ENCODE measurements at places on chromosomes 6 and 20.
A peak's percentile ranks its signal among the peaks of the same experiment; 100 is the strongest.

- DNase-seq = no peak
These were observed 130.2 kb upstream of the SSTR4 start for GRCh38 chr20:22904905-22905304.

DNA sequence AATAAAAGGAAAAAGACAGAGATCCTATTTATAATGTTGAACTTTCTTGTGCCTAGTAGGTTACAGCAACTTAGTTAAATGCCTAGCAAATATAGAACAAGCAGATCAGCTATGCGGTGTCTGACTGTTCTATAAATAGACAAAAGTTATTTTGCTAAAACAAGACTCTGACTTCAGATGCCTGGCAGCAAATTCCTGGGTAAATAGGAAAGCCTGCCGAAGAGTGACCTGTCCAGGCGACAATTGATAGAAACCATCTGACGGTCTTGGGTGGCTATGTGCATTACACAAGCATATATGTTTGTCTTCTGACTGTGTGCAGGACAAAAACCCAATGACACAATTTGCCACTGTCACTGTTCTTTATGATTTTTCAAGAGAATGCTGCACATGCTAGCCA, 38.0 kb upstream of the PDE10A start:
- DNase-seq = no peak

DNA sequence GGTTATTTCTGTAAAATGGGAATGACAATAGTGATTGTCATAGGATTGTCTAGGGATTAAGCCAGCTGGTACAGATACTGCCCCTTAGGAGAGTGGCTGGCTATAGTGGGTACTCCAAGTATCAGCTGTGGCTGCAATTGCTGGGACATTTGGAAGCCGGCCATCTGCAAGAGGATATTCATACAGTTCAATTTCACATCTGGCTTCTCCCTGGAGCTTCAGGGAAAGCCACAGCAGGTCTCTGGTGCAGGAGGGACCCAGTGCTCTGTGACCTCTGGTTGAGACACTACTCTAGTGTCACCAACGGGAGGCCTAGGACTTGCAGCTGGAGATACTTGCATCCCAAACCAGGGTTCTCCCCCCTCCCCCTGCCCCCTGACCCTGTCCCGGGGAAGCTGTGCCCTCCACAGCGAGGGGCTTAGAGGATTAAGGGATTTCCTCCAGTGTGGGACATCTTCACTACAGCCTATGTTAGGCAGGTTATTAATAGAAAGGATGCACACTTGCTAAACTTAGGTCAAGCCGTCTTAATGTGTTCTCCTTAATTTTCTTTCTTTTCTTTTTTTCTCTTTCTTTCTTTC, 2.7 kb downstream of the SLC2A10 start:
- DNase-seq = no peak

DNA sequence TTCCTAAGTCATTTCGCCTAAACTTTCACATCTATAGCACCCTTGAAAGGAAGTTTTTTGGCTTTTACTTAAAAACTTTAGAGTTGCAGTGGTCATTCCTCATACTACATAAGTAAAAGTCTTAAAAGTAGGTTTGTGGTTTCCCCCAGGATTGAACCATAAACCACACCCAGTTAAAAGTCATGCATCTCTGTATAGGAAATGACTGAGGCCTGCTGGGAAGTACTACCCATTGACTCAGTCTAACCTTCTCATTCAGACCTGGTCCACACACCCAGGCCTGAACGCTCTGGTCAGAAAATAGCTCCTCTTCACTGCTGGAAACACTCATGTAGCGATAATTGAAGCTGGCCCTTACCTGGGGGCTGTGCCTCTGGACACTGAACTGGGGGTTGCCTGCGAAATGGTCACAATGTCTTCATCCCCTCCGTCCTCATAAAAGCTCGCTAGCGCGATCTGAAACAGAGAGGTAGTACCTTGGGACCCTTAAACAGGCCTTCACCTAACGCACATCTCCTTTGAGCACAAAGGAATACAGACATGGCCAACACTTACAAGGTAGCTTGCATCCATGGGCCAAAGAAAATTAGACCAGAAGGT, 2.6 kb downstream of the NSFL1C start:
- no peak for DNase-seq

DNA sequence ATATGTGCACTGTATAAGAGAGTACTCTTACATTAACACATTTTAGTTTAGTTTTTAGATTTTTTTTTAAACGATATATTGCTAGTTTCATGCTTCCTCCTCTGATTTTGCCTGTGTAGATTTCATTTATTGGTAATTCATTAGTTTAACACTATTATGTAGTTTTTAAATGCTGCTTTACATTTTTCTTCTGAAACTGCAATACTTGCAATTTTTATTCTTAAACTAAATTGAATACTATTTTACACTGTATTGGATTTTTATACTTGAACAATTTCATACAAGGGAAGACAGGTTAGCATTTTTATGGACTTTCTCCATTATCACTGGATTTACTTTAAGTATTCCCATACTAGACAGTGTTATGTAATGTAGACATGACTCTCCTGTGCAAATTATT, 12.2 kb downstream of the RBM24 start:
- no peak for DNase-seq

GRCh38 chr6:160221423-160221822, 37.2 kb downstream of the SLC22A2 start:
- no peak for DNase-seq

GRCh38 chr6:110331390-110331789, 26.8 kb downstream of the METTL24 start:
- no peak for DNase-seq

- no peak for DNase-seq
These were observed 773 bp upstream of the EPB41L2 start for GRCh38 chr6:131063764-131064272.

- DNase-seq = no peak
These were observed 13.4 kb upstream of the GHRH start for GRCh38 chr20:37274851-37275524.

DNA sequence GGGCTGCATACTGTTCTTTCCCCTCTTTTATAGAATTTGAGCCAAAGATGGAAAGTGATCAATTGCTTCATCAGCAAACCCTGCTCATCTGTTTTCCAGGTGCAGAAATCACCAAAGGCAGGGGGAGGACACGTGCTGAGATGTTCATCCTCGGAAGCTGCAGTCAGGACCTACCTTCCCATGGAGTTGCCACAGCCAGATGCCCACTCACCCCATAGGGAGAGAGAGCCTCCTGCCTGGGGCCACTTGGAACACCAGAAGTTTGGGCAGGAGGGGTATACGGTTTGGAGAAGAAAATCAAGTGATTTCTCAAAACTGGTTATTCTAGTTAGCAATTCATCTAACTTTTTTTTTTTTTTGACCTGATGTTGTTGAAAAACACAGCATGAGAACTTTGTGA, 5.3 kb upstream of the CST7 start:
- DNase-seq = no peak

- DNase-seq = no peak
These were observed 638.4 kb downstream of the MAFB start for GRCh38 chr20:40050596-40050995.

DNA sequence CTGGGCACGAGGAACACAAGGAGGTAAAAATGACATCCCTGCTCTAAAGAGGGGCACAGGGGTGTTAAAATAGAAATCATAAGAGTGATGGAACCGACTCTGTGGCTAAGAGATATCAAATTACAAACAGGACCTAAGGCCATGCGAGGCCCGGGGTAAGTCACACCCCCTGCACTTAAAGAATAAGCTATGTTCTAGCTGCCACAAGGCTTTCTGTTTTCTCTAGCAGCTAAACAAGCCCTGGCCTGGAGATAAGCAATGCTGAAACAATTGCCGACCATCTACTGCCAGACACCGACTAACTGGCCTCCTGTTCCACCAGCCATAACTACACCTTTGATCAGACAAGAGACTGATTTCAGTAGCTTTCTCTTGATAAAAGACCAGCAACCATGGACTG, 32.4 kb downstream of the MDGA1 start:
- no peak for DNase-seq

DNA sequence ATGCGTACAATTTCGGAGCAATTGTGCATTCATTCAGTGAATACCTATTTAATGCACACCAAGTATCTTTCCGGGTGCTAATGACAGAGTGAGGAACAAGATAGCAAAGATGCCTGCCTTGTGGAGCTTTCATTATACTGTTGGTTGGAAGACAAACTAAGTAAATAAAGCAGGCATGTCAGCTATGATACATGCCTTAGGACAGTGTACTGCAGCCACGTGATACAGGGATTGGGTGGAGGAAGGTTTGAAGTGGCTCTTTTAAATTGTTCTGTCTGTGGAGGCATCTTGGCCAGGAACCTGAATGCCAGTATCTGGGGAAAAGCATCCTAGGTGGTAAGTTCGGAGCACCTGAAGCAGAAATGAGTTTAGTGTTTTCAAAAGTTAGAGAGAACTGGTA, 3.0 kb upstream of the OTOR start:
- DNase-seq = no peak

GRCh38 chr6:118789954-118790353, 104.0 kb upstream of the ASF1A start:
- no peak for DNase-seq

GRCh38 chr6:114995526-114995925, 652.7 kb upstream of the HS3ST5 start:
- no peak for DNase-seq

DNA sequence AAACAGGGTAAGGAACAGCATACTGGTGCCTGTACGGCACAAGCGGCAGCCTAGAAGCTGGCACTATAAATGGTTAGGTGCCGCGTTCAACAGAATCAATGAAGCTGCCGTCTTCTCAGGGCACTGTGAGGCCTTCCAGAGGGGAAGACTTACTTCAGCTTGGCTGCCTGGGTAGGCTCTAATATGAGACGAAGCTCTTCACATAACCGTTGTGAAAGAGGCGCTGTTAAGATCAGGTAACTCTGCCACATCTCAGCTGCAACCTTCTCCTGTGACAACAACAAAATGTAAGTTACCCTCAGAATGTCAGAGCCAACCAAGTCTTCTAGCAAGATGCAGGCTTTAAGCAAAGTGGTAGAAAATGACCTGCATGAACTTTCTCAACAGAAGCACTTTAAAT, 12.0 kb upstream of the LYRM2 start:
- no peak for DNase-seq

- no peak for DNase-seq
These were observed at the start of gene NRN1 for GRCh38 chr6:6006428-6007365. Gene NRN1, minus strand, starts transcription at chr6:6006925. Its CDS starts 176 bp downstream, at chr6:6006749.

GRCh38 chr20:57310821-57311514, 18.6 kb upstream of the SPO11 start:
- no peak for DNase-seq

DNA sequence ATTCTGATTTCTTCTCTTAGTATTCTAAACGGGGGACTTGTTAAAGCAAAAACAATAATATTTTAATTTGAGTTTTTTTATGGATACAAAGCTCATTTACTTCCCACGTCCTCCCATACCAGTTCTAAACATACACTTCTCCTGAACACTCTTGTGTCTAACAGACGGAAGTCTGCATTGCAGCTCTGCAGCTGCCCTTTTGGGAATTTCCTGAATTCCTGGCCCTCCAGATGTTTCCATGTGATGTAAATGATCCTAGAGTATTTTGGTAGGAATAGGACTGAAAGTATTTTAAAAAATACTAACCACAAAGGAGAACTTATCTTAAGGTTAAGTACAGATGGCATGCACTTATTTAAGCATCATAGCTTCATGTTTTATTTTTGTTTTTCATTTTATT, 886.7 kb downstream of the TBC1D32 start:
- no peak for DNase-seq

- no peak for DNase-seq
These were observed 103.9 kb upstream of the JAG1 start for GRCh38 chr20:10777710-10778109.

DNA sequence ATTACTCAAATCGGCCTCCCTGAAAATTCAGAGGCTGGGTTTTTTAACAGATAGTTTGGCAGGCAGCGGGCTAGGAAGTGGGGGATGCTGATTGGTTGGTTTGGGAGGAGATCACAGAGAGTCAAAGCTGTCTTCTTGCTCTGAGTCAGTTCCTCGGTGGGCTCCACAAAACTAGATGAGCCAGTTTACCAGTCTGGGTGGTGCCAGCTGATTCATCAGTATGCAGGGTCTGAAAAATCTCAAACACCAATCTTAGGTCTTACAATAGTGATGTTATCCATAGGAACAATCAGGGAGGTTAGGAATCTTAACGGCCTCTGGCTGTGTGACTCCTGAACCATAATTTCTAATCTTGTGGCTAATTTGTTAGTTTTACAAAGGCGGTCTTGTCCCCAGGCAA, 190.7 kb downstream of the C6orf118 start:
- DNase-seq = no peak

DNA sequence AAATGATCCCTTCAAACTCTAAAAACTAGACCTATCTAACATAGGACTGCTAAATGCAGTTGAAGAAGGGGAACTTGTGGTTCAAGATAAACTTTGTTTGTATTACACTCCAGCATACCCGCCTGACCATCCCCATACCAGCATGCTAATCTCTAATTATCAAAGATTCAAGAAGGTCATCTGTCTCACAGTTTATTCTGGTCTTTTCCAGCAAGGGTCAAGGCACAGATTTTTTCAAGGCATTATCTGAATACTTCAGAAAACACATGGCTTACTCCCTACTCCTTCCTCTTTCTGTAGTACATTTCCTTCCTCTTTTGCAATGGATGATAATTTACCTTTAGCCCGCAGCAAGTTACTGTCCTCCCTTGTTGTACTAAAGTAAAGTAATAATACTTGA, 174.1 kb downstream of the PKHD1 start:
- no peak for DNase-seq

- DNase-seq = no peak
These were observed 555 bp downstream of the FAM120B start for GRCh38 chr6:170307080-170307545.

DNA sequence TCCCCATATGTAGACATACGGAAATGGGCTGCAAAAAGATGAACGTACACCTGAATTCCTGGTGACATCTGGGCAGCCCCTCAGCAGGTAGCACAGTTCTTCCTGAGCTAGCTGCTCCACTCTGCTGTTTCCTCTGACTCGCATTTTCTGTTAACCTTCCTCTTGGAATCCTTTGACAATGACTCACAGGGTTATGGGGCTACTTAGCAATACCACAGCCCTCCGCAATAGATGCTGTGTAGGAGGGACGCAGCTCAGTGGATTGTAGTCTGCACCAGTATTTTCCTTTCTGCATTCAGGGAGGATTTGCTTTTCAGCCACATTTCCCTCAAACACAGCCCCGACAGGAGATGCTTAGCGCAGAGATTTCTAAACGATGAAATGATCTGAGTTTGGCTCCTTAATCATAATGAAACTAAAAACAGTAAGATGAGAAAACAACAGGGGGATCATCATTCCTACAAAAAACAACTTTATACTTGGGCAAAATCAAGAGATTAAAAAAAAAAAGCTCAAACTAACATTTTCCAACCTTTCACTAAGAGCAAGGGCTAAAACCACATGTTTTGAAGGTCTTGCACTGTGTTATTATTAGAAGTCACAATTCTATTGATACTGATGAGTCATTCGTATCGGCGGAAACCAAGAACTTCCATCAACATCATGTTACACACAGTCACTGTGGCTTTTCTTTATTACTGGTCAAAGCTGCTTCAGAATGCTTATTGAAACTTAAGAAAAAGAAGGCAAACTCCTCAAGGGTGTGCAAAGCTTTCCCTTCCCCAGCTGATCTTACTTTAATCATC, 12.2 kb downstream of the BACH2 start:
- DNase-seq = peak; percentile 81

All from HS-5 (cell line).